ENCODE measurements at places on chromosomes 12 and 14.
A peak's percentile ranks its signal among the peaks of the same experiment; 100 is the strongest.

DNA sequence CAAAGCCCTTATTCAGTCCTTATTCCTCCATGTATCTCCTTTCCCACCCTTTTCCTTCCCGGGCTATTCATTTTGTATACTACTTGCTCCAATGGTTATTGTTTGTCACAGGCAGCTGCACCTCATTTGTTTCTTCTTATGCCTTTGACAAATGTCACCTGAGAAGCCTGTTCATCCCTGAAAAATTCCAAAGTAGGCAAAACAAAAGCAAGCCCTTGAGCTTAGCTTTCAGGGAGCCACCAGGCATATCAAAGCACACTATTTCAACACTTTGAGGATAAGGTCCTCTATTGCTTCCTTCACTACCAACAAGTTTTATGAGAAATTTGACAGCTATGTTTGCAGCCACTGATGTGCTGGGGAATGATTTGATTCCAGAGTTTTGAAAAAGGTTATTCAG, 738.7 kb upstream of the LMO3 start:
- no peak for DNase-seq

DNA sequence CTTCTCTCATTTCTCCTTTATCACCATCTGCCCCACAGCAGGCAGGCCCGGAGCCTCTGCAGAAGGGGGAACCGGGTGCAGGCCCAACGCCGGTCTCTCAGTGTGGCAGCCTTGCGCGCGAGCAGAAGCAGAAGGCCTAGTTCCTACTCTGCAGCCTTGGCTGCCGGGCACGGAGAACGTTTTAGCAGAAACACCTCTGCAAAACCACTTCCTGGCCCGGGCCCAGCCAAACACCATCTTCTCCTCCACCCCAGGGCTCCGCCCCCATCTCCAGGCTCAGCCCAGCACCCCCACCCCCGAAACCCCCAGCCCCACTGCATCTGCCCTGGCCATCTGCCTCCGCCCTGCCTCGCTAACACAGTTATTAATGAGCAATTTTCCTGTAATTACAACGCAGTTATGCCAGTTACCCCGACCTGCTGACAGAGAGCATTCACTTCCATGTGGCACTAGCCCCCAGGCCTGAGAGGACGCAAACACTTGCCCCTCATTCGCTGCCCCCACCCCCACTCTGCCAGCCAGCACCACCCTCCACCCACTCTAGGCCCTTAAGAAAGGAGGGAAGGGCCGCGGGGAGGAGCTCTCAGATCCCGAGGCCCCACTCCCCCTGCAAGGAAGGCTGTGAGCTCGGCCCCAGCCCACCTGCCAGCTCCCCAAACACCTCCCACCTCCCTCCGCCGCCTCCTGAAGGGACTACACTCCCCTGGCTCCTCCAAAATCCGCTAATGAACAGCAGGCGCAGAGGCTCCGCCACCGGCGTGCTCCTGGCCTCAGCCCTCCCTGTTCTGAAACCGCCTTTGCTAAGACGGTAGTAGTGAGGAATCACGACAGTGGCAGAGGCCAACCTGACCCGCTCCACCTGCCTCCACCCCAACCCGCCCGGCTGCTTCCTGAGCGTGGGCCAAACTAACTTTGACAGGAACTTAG, 44.7 kb upstream of the FBRSL1 start:
- DNase-seq: peak; percentile 81

- no peak for DNase-seq
Observed at GRCh38 chr12:117622741-117623140, 261.3 kb upstream of the NOS1 start.

GRCh38 chr12:124640056-124640455, 72.6 kb upstream of the NCOR2 start:
- DNase-seq: no peak

DNA sequence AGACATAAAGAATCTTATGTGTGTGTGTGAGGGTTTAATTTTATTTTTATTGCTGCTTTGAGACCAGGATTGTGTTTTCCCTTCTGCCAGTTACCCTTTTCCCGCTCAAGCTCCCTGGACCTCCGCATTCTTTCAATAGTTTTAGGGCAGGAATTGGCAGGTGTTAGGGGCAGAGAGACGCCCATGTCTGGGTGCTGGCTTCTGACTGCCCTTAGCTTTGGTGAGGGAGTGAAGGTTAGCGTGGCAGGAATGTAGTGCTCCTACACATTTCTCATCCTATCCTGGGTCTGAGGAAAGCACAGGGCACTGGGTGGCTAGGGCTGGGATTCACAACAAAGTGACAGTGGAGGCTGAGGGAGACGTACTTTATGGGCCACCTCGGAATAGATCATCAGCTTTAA, 428.1 kb downstream of the ZFP36L1 start:
- DNase-seq: no peak

All from stimulated activated CD4-positive, alpha-beta T cell treated with anti-CD3 and anti-CD28 coated beads, Interleukin-12 subunit alpha, Interleukin-12 subunit beta, amount 100 ng/mL, for 24 hours (primary cell).